ENCODE measurements at places on chromosomes 6 and 20.

GRCh38 chr6:26477426-26477825, 19.7 kb downstream of the BTN2A1 start:
- H3K36me3 ChIP-seq = no peaks in the 10 kb centered on the region
- H3K4me3 ChIP-seq = no peak overlapping the region
- no peaks in the 10 kb centered on the region for H3K27me3 ChIP-seq
- no peaks in the 10 kb centered on the region for H3K4me1 ChIP-seq

DNA sequence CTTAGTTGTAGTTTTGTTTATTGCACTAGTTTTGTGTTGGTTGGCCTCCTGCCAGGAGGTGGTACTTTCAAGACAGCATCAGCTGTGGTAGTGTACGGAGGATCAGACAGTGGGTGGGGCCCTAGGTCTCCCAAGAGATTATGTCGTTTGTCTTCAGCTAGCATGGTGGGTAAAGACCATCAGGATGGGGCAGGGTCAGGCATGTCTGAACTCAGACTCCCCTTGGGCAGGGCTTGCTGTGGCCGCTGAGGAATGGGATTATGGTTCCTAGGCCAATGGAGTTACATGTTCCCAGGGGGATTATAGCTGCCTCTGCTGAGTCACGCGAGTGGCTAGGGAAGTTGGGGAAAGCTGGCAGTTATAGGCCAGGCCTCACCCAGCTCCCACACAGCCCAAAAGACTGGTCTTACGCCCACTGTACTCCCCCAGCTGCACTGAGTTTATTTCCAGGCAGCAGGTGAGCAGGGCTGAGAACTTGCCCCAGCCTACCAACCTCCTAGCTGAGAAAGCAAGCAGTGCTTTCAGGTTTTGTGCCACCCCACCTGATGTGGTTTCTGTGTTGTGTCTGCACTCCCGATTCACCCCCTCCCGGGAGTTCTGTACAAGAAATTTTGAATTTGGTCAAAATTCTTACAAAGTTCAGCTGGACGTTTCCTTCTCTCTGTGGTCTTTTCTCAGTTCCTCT, 24.7 kb downstream of the ZSCAN31 start:
- no peaks in the 10 kb centered on the region for H3K4me1 ChIP-seq
- H3K36me3 ChIP-seq = no peaks in the 10 kb centered on the region
- H3K4me3 ChIP-seq = no peak overlapping the region
- no peak for DNase-seq

DNA sequence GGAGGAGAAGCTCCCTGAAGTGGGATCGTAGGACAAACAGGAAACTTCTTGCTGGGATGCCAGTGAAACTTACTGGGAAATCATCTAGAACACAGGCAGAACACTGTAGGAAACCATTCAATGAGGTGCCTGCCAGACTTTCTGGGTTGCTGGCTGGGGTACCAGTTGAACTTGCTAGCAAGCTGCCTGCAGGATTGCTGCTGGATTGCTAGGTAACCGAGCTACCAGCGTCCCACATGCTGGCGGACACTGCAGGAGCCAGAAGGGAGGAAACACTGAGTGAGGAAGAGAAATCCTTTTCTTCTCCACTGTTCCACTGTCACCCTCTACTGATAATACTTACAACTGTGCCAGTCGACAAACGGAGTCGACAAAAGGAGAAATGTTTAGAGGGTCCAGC, 91.3 kb upstream of the SLC35B3 start:
- H3K27me3 ChIP-seq = no peaks in the 10 kb centered on the region
- no peak for DNase-seq
- no peaks in the 10 kb centered on the region for H3K4me1 ChIP-seq
- no peak overlapping the region for H3K4me3 ChIP-seq
- no peak overlapping the region for H3K27ac ChIP-seq

DNA sequence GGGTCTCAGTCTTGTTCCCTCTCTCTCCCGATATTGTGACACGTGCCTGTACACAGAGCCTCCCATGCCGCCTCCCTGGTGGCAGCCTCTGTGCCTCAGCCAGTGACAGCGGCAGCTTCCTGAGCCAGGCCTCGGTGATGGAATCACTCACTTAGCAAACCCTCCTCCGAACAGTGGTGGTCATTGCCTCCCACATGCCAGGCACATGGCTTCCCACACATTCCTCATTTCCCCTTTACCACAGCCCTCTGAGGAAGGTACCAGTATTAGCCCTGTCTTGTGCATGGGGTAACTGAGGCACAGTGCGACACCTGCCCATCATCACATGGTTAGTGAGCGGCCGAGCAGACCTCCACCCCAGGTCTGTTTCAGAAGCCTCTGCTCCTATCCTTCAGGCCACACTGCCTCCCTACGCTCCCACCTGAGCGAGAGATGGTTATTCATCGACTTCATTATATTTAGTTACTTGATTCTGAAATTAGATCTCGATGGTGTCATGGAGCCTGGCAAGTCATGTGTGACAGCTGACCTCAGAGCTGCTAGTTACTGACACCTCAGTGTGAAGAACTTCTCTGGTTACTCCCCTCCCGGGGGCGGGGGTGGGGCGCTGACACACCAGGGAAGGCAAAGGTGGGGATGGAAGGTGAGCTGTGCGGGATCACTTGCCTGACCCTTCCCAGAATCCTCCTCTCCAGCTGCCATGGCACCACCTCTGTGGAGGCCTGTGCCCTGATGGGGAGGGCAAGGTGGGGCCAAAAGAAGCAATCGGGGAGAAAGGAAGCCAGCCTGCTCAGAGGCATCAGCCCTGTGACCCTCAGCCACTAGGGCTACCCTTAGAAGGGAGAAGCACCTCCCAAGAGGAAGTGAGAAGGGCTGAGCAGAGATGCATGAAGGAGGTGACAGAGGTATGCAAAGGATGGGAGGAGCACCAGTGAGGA, 17.9 kb downstream of the MDGA1 start:
- DNase-seq = no peak
- no peak overlapping the region for H3K27ac ChIP-seq
- no peaks in the 10 kb centered on the region for H3K4me1 ChIP-seq
- H3K36me3 ChIP-seq = no peaks in the 10 kb centered on the region
- no peaks in the 10 kb centered on the region for H3K27me3 ChIP-seq

GRCh38 chr20:53208110-53208832, 236.1 kb downstream of the TSHZ2 start:
- no peak overlapping the region for H3K27ac ChIP-seq
- no peaks in the 10 kb centered on the region for H3K36me3 ChIP-seq
- no peaks in the 10 kb centered on the region for H3K27me3 ChIP-seq
- H3K4me1 ChIP-seq = no peaks in the 10 kb centered on the region
- H3K4me3 ChIP-seq = no peak overlapping the region
- no peak for DNase-seq

- H3K27me3 ChIP-seq = no peaks in the 10 kb centered on the region
- no peak overlapping the region for H3K4me3 ChIP-seq
- no peaks in the 10 kb centered on the region for H3K4me1 ChIP-seq
- no peaks in the 10 kb centered on the region for H3K36me3 ChIP-seq
Observed at GRCh38 chr20:21074605-21075336, 31.4 kb downstream of the LINC00237 start.

- H3K27ac ChIP-seq = no peak overlapping the region
- H3K27me3 ChIP-seq = no peaks in the 10 kb centered on the region
- H3K4me1 ChIP-seq = no peaks in the 10 kb centered on the region
- no peak overlapping the region for H3K4me3 ChIP-seq
- DNase-seq = no peak
- H3K36me3 ChIP-seq = no peaks in the 10 kb centered on the region
Observed at GRCh38 chr6:135088818-135089809, 34.5 kb upstream of the HBS1L start.

DNA sequence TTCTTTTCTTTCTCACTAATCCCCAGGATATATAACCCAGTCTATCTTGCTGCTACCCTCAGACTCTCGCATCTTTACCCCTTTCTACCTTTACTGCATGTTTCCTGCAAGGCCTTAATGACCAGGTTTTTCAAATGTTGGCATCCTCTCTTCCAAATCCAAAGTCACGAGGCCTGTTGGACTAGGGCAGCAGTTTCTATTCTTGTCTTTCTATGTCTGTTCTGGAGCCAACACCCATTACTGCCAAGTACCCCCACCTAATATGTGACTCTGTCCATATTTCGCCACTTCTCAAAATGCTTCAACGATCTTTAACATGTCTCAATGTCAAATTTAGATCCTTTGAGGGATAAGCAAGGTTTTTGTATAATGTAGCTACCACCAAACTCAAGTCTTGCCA, 443.4 kb downstream of the BMP2 start:
- no peaks in the 10 kb centered on the region for H3K4me1 ChIP-seq
- H3K27ac ChIP-seq = no peak overlapping the region
- H3K27me3 ChIP-seq = no peaks in the 10 kb centered on the region
- no peak for DNase-seq

- no peaks in the 10 kb centered on the region for H3K27me3 ChIP-seq
- peak overlapping the region; percentile 46 for H3K4me3 ChIP-seq
- H3K27ac ChIP-seq = peak overlapping the region; percentile 75
- no peaks in the 10 kb centered on the region for H3K4me1 ChIP-seq
- H3K36me3 ChIP-seq = no peaks in the 10 kb centered on the region
- DNase-seq = no peak
Observed at GRCh38 chr6:113632220-113632864, 224.8 kb upstream of the MARCKS start.

GRCh38 chr6:43454696-43455530, 435 bp downstream of the DLK2 start:
- peak overlapping the region; percentile 46 for H3K27ac ChIP-seq
- no peaks in the 10 kb centered on the region for H3K4me1 ChIP-seq
- peaks cover 2% of the 10 kb centered on the region for H3K27me3 ChIP-seq

GRCh38 chr6:138503881-138504680, 4.8 kb upstream of the NHSL1 start:
- DNase-seq = no peak
- H3K27ac ChIP-seq = no peak overlapping the region
- H3K4me3 ChIP-seq = no peak overlapping the region
- no peaks in the 10 kb centered on the region for H3K27me3 ChIP-seq

DNA sequence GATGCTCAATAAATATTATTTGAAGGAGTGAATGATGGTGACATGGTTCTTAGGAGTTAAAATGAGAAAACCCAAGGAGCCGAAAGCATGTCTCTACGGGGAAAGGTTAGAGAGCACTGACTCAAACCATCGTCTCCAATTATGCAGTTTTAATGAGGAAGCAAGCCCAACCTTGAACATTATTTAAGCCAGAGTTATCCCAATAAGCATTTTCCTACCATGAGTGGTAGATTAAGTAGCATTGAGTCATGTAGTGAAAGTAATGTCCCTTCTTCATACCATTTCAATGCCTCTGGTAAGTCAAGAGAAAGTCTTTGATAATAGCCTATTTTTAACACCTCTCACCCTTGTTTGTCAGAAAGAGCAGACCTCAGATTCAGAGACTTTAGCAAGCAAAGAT, 13.5 kb downstream of the TSHZ2 start:
- no peak overlapping the region for H3K27ac ChIP-seq
- H3K36me3 ChIP-seq = no peaks in the 10 kb centered on the region
- H3K4me3 ChIP-seq = no peak overlapping the region
- H3K27me3 ChIP-seq = no peaks in the 10 kb centered on the region
- DNase-seq = no peak

DNA sequence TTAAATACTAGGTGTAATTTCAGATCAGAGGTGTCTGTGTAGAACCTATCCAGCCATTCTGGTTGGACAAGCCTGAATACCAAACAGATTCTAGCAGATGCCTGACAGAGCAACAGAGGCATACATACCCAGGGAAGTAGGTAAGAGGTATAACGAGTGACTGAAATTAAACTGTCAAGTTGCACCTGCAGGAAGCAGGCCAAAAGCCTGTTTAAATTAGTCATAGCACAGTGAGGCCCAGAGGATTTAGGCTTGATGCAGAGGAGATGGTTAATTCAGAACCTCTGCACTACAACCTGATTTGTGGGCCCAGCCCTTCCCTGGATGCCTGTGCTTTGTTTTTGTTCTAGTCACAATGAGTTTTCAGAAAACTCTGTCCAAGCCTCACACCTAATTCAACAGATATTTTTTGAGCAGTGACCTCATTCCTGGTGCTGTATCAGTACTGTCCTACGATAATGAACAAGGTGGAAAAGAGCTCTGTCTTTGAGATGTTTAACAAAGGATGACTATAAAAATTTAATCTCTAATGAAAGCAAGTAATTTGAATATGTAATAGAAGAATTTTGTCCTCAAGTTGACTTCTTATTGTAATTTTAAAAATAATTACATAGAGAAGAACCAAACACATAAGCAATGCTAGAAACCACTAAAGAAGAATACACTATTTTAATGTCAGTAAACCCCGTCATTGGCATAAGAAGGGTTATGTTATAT, 31.7 kb downstream of the C6orf58 start:
- no peak for DNase-seq
- H3K27me3 ChIP-seq = no peaks in the 10 kb centered on the region
- no peaks in the 10 kb centered on the region for H3K4me1 ChIP-seq
- H3K4me3 ChIP-seq = no peak overlapping the region

- H3K36me3 ChIP-seq = no peaks in the 10 kb centered on the region
- H3K4me3 ChIP-seq = no peak overlapping the region
- no peaks in the 10 kb centered on the region for H3K27me3 ChIP-seq
- H3K4me1 ChIP-seq = no peaks in the 10 kb centered on the region
- DNase-seq = no peak
- no peak overlapping the region for H3K27ac ChIP-seq
Observed at GRCh38 chr6:142686507-142686887, 258.5 kb downstream of the HIVEP2 start.

- DNase-seq = no peak
- H3K27me3 ChIP-seq = no peaks in the 10 kb centered on the region
- H3K4me3 ChIP-seq = no peak overlapping the region
- peak overlapping the region; percentile 26 for H3K27ac ChIP-seq
- H3K4me1 ChIP-seq = no peaks in the 10 kb centered on the region
- no peaks in the 10 kb centered on the region for H3K36me3 ChIP-seq
Observed at GRCh38 chr20:10469599-10469998, 34.5 kb downstream of the SLX4IP start.

DNA sequence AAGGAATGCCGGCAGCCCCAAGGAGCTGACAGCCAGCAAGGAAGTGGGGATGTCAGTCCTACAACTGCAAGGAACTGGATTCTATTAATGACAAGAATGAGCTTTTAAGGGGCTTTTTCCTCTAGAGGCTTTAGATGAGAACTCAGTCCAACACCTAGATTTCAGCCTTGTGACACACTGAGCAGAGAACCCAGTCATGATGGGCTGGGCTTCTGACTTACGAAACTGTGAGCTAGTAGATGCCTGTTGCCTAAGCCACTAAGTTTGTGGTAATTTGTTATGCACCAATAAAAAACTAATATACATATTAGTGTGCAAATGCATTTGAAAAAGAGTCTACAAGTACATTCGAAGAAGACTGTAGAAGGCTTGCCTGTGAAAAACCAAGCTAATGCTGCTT, 263.3 kb downstream of the SOX4 start:
- no peaks in the 10 kb centered on the region for H3K27me3 ChIP-seq
- H3K36me3 ChIP-seq = no peaks in the 10 kb centered on the region
- no peaks in the 10 kb centered on the region for H3K4me1 ChIP-seq
- no peak overlapping the region for H3K4me3 ChIP-seq

All from breast epithelium (tissue), 4 donors.